Esophagus squamous epithelium (tissue), 5 donors: ENCODE measurements at places on chromosomes 4 and X.

DNA sequence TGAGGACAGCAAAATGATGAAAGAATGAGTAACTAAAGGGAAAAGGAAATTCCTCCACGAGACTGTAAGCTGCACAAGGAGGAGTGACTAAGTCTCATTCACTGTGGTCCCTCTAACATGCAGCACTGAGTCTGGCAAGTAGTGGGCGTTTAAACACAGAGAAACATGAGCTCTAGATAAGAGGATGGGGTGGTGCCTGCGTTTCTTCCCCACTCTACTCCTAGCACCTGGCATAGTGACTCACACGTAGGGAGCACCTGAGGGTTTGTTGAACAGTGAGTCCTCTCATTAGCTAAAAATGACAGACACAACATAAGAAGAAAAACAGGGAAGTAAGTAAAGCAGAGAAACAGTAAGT lies 105.8 kb upstream of the CBR4 start:
- DNase-seq: no peak

DNA sequence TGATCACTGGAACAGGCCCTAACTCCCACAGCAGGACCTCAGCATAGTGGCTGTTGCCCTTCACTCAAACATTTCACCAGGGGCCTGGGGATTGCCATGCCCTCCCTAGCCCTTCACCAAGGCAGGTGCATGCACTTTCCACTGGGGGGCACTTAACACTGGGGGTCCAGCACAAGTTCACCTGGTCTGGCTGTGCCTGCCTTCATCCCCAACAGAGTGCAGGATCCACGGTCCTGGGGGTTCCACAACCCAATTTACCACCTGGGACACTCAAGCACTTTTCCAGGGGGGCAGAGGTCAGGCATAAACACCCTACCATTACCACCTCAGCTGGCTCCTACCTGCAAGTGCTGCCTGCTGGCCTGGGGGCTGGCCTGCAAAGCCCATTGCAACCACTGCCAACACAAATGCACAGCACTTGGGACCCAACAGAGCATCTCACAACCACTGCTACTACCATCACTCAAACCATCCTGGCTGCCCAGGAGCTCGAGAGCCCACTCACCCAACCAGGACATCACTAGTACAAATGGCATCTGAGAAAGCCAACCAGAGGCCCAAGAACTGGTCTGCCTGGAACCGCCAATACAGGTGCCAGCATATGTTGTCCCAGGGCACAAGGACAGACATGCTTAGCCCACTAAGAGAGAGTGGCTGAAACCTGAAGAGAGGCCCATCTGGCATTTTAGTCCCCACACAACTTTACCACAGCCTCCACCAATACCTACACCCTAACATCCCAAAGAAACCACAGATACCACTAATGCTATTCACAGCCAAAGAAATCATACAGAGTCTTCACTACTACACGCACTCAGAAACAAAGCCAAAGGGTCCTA lies 43.1 kb downstream of the NAT8L start:
- DNase-seq: no peak

DNA sequence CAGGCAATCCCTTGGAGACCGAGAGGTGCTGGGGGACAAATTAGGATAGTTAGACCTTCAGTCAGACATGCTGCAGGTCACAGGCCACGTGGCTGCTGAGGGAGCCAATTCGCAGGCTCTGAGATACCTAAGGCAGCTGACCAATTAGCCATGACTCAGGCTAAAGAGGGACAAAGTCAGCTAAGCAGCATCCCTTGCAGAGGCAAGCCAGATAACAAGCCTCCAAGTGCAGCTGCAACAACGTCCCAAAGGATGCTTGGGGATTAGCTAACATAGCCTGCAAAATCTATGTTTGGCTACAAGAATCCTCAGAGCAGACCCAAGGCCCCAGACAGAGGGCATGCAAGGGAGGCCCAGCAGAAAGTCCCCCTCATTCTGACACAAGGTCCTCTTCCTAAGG lies 93.5 kb downstream of the SEL1L3 start:
- no peak for DNase-seq

DNA sequence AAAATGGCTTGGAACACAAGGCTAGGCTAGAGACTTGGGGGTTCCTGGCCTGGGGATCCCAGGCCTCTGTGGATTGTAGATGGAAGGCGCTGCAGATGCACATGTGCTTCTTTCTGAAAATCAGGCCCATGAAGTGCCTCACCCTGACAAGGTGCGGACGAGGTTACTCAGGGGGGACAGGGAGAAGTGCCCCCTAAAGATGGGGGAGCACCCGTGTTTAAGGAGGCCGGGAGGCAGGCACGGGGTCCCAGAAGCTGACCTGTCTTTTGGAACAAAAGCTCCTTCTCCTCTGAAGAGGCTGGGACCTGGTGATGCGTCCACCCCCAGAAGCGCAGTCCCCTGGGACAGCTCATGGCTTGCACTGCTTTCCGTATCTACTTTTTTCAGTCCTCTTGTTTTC lies 2.4 kb downstream of the PDZD4 start:
- DNase-seq: no peak

DNA sequence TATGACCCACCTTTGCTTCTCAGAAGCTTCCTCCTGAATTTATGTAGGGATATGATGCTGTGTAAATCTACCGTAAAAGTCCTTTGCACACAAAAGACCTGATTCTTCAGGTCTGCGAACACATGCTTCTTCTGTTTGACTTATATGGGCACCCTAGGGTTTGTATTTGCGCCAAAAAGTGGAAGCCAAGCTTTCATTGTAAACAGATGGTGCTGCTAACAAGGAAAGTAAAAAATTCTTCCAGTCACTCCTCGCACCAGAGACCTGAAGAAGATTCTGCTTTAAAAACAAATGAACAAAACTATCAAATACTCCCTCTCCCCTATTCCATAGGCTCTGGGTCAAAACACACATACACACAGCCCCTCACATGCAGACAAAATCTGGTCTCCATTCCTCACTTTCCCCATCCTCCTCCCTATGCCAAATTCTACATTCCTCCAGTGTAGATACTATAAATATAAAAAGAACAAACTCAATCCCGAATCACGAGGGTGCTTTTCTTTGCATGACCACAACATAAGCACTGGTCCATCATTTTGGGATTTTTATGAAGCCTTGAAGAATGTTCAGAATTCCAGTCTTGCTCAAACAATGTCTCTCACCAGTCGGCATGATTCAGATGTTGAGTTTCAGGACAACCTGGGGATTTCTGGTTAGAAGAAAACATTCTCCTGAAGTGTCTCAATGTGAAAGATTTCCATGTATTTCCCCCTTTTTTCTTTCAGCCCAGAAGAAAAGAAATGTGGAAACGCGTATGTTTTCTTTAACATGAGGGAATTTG lies 125.1 kb downstream of the PALLD start:
- no peak for DNase-seq

GRCh38 chrX:134171661-134172587 lies 65.1 kb upstream of the CCDC160 start:
- no peak for DNase-seq

DNA sequence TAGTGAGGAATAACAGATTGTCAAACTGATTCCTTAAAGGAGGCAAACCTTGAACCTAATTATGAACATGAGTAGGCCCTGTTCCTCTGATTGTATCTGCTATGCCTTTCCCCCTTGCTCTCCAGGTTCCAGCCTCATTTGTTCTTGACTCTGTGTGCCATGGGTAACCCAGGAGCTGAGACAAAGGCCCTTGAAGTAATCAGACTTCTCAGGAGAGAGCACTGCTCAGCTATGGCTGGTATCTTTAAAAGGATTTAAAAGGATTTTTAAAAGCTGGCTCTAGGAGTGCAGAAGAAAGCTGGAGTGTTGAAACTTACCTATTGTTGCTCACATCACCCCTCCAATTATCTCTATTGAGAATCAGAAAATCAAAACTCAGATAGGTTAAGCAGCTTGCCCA lies 1565.5 kb upstream of the AGA start:
- no peak for DNase-seq

DNA sequence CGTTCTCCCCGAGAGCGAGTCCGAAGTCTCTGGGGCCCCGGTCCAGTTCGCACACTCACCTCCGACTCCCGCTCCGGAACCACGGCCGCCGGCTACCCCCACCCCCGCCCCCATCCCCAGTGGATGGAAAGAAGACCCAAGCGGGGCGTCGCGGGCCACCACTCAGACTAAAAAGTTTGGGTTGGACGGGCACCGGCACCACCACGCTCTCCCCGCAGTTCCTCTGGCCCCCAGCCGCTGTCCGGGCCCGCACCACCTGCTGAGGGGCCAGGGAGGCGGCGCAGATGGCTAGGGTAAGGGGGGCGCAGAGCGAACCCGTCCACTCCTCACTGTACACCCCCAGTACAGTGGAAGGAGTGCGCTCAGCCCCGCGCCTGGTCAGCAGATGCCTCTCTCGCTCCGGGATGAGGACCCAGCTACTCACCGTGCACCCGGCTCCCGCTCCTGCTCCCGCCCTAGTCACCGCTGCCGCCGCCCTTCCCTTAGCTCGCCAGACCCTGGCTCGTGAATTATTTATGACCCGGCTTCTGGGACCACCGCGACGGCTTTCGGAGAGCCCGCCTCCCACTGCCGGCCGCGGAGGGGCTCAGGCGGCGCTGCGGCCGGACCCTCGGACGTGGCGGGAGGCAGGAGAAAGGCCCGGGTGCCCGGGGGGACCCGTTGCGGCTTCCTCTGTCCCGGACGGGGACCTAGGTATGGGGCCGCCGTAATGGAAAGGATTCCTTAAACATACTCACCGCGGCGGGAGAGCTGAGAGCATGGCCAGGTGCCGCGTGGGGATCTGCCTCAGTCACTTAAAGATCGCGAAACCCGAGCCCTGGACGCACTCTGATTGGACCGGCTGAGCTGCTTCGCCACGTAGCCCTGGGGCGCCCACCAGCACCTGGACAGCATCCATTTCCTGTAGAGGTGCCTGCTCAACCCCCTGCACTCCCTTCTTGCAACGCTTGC lies at the start of gene PROM1:
TSS of gene PROM1 (minus strand) at position 783 of the 951 bp plus-strand sequence. CDS start 8,117 bp downstream, outside the sequence.
- no peak for DNase-seq

DNA sequence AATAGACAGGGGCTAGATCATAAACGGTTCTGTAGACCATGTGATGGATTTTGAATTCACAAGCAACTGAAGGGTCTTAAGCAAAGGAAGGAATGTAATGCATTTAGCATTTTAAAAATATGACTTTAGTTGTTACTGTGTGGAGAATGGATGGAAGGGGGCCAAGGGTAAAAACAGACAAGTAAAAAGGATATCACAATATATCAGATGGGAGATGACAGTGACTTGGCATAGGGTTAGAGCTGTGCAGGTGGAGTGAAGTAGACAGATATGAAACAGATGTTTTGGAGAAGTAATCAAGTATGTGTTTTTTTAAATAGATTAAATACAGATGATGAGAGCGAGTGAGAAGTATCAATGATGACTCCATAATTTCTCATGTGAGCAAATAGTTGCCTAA lies 1116.0 kb upstream of the TENM3 start:
- no peak for DNase-seq

DNA sequence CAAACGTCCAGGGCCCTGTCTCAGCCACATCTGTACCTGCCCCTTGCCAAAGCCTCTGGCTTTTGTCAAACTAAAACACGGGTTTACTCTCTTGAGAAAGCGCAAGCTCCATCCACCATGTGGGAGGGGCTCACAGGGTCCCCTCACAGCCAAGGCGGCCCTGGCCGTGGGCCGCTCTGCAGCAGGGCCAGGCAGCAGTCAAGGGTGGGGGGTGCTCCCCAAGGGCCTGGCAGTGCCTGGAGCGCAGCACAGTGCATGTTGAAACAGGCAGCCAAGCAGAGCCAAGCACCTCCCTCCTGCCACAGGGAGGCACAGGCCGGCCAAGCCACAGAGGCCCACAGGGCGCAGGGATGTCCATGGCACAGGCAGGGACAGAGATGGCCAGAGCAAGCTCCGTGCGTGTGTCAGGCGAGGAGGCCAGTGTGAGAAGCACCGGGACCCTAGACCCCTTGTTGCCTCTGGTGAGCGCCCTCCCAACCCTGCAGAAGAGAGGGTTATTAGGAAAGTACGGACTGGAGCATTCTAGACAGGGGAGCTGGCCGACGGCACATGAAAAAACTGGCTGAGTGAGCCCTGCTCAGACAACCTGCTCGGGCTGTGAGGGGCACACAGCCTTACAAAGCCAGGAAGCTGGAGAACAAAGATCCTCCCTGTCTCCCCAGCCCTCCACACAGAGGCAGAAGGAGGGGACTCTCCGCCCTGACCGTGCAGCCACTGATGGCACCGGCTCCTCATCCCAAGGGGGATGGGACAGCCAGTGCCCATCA lies 39.0 kb downstream of the FAM53A start:
- no peak for DNase-seq

DNA sequence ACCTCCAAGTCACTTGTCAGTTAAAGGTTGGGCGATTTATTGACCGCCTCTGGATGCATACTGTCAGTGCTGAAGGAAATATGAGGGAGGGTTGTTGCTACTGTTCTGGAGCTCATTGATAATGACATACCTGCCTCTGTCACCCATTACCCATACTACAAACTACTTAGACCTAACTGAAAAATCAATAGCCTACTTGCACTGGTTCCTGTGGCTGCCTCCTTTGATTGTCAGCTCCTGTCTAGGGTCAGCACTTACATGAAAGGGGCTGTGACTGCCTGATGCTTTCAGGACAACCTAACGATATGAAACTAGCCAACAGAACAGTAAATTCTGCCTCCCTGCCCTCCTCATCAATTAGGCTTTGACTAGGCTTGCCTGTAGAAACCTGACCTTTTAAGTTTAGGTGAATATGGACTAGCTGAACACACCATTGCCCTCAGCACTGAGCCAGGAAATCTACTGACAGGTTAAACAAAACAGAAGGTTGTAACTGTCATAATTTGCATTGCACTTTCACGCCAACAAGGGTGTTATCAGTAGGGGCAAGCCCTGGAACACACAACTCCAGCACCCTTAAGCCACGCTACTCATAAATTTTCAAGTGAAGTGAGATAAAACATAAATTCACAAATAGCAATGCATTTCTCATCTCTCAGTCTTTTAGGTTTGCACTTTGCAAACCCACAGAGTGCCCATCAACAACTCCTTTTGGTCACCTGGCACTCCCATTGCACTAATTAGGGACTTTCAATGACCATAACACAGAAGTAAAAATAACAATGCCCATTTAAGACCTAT lies 9.0 kb upstream of the MAB21L2 start:
- no peak for DNase-seq
